ENCODE measurements at places on chromosomes 3 and 15. TPM values are rescaled to one million over a fixed set of nuclear protein-coding genes. Genes with fewer than 3 reads are reported as not detected.

The LTK gene
- total RNA-seq: 0.41 TPM

The GMPS gene
- 98.7 TPM for total RNA-seq

The CASR gene
- 0.59 TPM for total RNA-seq

The DAZL gene
- total RNA-seq: not detected

The GOLGA6D gene
- total RNA-seq: not detected

The HEXA gene
- total RNA-seq: 146 TPM

The SENP8 gene
- 5.9 TPM for total RNA-seq

The PLXND1 gene
- 6.4 TPM for total RNA-seq

The KCNH8 gene
- 16.1 TPM for total RNA-seq

The CSK gene
- 107 TPM for total RNA-seq

The ADCY5 gene
- 25.2 TPM for total RNA-seq

The MESP2 gene
- total RNA-seq: not detected

The BNC1 gene
- 0.18 TPM for total RNA-seq

The ZNF619 gene
- total RNA-seq: 1.8 TPM

The GPR62 gene
- 0.67 TPM for total RNA-seq

The RNU5B-1 gene
- total RNA-seq: under 0.01 TPM

The TMIE gene
- 0.68 TPM for total RNA-seq

The CP gene
- 2.1 TPM for total RNA-seq

The PRRT3 gene
- 4.3 TPM for total RNA-seq

The MASP1 gene
- 4.4 TPM for total RNA-seq

The CRYGS gene
- total RNA-seq: 4.1 TPM

The LRRC2 gene
- 1.9 TPM for total RNA-seq

The OR5H2 gene
- total RNA-seq: not detected

The PIGZ gene
- total RNA-seq: 1.6 TPM

The GPR149 gene
- 0.27 TPM for total RNA-seq

The SATB1 gene
- total RNA-seq: 11.3 TPM

The PP2D1 gene
- total RNA-seq: 0.54 TPM

The IL12A gene
- 2.2 TPM for total RNA-seq

The CCR4 gene
- total RNA-seq: not detected

The THRB gene
- total RNA-seq: 18.3 TPM

The SLC15A2 gene
- total RNA-seq: 2.1 TPM

The C3orf85 gene
- total RNA-seq: not detected

The ARGFX gene
- not detected for total RNA-seq

The HAUS2 gene
- total RNA-seq: 21.6 TPM

The RLBP1 gene
- not detected for total RNA-seq

The FOXL2NB gene
- 0.90 TPM for total RNA-seq

The NT5DC2 gene
- 65.3 TPM for total RNA-seq

The MAPKAPK3 gene
- 26.3 TPM for total RNA-seq

The FHIT gene
- 25.1 TPM for total RNA-seq

The EPM2AIP1 gene
- 7.4 TPM for total RNA-seq

The NR2F2 gene
- total RNA-seq: 7.0 TPM

The CCR9 gene
- total RNA-seq: 0.59 TPM

The ITPKA gene
- total RNA-seq: 1.2 TPM

The RTP1 gene
- 0.15 TPM for total RNA-seq

The MITF gene
- total RNA-seq: 0.55 TPM

The CDHR4 gene
- total RNA-seq: not detected

The CLDN1 gene
- 0.68 TPM for total RNA-seq

The TLR9 gene
- 0.14 TPM for total RNA-seq

The FRMD5 gene
- total RNA-seq: 20.0 TPM

The LRRK1 gene
- 0.27 TPM for total RNA-seq

The ABCC5 gene
- total RNA-seq: 40.5 TPM

The CKMT1B gene
- total RNA-seq: 14.7 TPM

The EFCAB12 gene
- total RNA-seq: 1.1 TPM

The IGSF11 gene
- 0.27 TPM for total RNA-seq

The ISLR gene
- 1.0 TPM for total RNA-seq

The PLA2G4E gene
- total RNA-seq: not detected

Measured in motor neuron (in vitro differentiated cells).